ENCODE measurements at places on chromosomes 4 and X.

DNA sequence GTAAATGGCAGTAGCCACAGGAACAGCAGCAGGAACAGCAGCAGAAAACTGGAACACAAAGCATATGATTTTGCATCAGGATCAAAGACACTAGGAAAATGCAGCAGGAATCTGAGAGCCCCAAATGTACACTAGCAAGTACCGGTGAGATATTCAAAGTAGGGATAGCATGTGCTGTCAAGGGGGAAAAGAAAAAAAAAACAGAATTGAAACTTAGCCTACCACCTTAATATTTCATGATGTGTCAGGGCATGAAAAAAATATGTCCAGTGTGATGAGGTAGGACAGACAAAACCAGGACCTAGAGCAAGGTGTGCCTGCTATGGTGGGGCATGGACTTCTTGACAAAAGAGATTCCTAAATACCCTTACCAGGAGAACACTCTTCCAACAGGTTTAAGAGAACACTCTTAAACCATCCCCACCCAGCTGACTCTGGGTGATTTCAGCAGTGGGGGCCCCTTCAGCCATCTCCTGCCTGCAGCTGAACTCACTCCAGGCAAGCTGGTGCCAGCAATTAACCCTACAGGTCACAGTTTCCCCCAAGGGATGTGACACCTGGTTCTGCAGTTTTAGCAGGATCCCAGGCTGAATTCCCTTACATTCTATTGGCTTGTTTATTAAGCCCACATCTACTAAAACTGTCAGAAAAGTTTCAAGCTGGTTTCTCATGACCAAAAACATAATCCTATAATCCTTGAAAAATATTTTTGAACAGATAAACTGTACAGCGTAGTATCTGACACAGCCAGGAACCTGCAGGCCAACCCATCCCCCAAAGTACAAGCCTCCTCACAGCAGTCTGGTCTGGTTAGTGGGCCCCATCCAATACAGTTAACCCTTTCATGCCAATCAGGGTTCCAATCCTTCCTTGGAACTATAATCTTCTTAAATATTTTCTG lies 62.9 kb upstream of the FMR1 start:
- H3K27me3 ChIP-seq, result no peaks in the 10 kb centered on the region
- peaks cover 18% of the 10 kb centered on the region for H3K4me1 ChIP-seq
- H3K36me3 ChIP-seq, result no peaks in the 10 kb centered on the region
- H3K27ac ChIP-seq, result no peak overlapping the region

DNA sequence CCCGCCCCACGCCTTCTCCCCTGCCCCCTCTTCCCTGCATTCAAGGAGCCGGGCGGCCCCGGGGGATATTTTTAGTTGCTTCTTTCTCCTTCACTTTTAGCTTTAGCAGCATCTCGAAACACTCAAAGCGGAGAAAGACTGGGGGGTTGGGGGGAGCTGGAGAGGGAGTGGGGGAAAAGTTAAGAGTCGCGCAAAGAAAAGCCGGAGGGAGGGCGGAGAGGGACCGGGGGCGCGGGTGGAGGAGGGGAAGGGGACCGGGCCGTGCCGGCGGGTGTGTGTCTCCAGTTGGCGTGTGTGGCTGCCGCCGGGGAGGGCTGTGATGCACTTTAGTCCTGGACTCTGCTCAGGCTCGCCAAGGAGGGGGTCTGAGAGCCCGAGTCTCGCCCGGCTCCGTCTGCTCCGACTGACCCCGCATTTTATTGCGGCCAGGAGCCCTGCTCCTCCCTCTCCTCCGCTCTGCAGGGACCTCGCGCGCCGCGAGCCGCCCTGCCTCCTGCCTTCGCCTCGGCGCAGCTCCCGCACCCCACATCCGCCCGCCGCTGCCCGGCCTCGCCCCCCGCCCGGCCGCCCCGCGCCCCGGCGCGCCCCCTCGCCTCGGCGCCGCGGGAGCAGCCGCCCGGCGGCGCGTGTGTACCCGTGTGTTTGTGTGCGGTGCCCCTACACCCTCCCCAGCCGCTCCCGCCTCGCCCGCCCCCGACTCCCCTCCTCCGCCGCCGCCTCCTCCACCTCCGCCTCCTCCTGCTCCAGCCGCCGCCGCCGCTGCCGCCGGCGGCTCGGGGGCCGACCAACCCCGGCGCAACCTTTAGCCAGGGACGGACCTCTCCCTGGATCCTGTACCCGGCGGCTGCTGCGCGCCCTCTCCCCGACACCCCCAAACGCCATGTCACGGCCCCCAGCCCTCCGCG lies 1.4 kb downstream of the ZNF827 start:
- DNase-seq, result peak; percentile 70
- H3K4me3 ChIP-seq, result peak overlapping the region; percentile 96
- no peaks in the 10 kb centered on the region for H3K36me3 ChIP-seq
- H3K27me3 ChIP-seq, result no peaks in the 10 kb centered on the region
- H3K4me1 ChIP-seq, result peaks cover 9% of the 10 kb centered on the region

GRCh38 chrX:49184294-49185281 lies 1.6 kb downstream of the PRICKLE3 start:
- H3K36me3 ChIP-seq, result no peaks in the 10 kb centered on the region
- no peak overlapping the region for H3K27ac ChIP-seq
- H3K27me3 ChIP-seq, result no peaks in the 10 kb centered on the region
- H3K4me3 ChIP-seq, result no peak overlapping the region
- H3K4me1 ChIP-seq, result no peaks in the 10 kb centered on the region

- H3K4me1 ChIP-seq, result no peaks in the 10 kb centered on the region
- no peak overlapping the region for H3K4me3 ChIP-seq
- H3K36me3 ChIP-seq, result no peaks in the 10 kb centered on the region
- no peak overlapping the region for H3K27ac ChIP-seq
These were observed 98.5 kb downstream of the CENPC start for GRCh38 chr4:67446811-67447210.

GRCh38 chr4:158860856-158861255 lies 92.0 kb downstream of the FNIP2 start:
- DNase-seq, result no peak
- H3K4me1 ChIP-seq, result no peaks in the 10 kb centered on the region
- H3K36me3 ChIP-seq, result no peaks in the 10 kb centered on the region
- no peaks in the 10 kb centered on the region for H3K27me3 ChIP-seq
- H3K4me3 ChIP-seq, result no peak overlapping the region
- no peak overlapping the region for H3K27ac ChIP-seq

- no peak overlapping the region for H3K4me3 ChIP-seq
- no peak for DNase-seq
- no peaks in the 10 kb centered on the region for H3K4me1 ChIP-seq
- no peaks in the 10 kb centered on the region for H3K27me3 ChIP-seq
These were observed 42.1 kb downstream of the HS6ST2 start for GRCh38 chrX:132916349-132916748.

DNA sequence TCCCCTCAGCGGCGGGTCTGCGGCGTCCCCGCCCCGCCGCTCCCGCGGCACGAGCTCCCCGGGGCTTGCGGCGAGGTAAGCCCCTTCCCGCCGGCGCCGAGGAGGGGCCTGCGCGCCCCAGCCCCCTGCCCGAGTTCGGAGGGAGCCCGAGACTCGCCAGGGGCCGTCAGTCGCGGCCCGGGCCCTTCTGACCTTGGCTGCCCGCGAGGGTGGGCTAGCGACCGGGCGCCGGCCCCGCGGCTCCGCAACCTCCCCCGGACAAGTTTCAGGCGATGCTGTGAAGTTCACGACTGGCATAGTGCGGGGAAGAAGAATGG lies 554 bp downstream of the CDKL5 start:
- no peaks in the 10 kb centered on the region for H3K36me3 ChIP-seq
- H3K4me3 ChIP-seq, result peak overlapping the region; percentile 91
- H3K4me1 ChIP-seq, result no peaks in the 10 kb centered on the region

GRCh38 chrX:10098270-10098713 lies 58.5 kb upstream of the CLCN4 start:
- H3K4me3 ChIP-seq, result no peak overlapping the region
- H3K36me3 ChIP-seq, result no peaks in the 10 kb centered on the region
- H3K27me3 ChIP-seq, result no peaks in the 10 kb centered on the region

DNA sequence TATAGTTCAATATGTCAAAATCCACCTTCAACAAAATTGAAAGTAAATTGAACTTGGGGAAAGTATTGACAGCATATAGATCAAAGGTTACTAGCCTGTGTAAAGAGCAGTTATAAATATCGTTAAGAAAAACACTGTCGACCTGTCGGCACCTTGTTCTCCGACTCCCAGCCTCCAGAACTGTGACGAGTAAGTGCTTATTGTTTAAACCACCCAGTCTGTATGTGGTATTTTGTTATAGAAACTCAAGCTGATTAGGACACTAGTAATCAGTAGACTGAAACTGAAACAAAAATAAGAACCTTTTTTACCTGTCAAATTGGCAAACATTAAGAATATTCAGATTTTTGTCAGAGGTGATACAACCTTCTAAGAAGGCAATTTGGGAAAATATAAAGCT lies 17.0 kb downstream of the HTT start:
- H3K27me3 ChIP-seq, result no peaks in the 10 kb centered on the region
- H3K4me3 ChIP-seq, result no peak overlapping the region
- H3K27ac ChIP-seq, result no peak overlapping the region
- H3K4me1 ChIP-seq, result no peaks in the 10 kb centered on the region
- peaks cover 62% of the 10 kb centered on the region for H3K36me3 ChIP-seq

DNA sequence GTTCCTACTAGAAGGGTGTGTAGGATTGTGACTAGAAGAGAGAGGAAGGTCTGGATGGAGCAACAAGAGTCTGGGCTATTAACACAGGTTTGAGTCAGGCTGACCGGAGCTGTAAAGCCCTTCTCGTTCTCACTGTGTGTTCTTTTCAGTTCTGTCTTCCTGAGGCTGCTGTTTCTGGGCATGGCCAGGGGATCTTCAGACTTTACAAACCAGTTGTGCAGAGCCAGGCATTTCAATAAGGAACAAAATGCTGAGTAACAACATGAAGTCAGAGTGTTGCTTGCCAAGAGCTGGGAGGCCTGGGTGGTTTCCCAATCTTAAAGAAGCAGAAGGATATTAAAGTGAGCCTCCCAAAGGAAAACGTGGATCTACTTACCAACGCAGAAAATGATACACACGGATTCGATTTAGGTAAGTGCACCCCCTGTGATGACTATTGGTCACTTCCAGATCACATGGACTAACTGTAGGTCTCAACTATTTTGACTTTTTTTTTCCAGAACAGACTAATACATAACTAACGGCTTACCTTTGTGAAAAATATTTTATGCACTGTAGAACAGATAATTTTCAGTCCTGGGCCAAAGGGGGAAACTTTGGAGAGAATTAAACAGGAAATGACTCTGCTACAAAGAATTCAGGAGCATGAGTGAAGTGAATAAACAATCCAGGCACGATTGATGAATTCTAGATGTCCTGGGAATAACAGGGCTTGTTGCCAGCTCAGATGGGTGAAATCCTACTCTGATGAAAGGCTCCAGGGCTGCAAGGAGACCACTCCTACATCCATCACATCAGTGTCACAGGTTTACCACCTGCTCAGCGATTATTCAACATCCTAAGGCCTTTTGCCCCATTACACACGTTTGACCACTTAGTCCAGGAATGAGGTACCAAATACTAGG lies 94.5 kb downstream of the ANXA3 start:
- no peak overlapping the region for H3K27ac ChIP-seq
- no peak for DNase-seq
- peaks cover 8% of the 10 kb centered on the region for H3K4me1 ChIP-seq
- H3K4me3 ChIP-seq, result peak overlapping the region; percentile 16

DNA sequence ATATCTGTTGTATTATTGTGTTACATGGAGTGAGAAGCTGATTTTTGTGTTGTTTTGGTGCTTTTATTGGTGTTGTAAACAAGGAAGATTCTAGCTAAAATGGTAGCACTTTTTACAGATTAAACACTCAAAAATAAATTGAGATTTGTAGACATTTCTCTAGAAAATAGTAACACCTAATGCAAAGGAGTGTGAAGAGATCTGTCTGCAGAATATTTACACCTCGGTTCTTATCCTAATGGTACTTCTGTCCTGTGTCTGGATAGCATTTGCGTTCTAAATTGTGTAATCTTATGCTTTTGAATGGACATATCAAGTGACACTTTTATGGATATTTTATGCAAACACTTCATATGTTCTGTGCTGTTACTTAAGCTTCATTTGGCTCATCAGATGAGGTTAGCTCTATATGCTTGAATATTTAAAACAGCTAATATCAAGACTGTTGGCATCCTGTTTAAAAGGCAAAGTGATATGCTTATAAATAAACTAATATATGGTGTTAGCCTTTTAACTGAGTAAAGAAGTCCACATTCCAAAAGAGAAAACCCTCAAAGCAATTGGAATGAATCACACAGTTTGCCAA lies 6.0 kb downstream of the PCDH7 start:
- H3K4me3 ChIP-seq, result peak overlapping the region; percentile 82
- H3K36me3 ChIP-seq, result peaks cover 94% of the 10 kb centered on the region
- H3K4me1 ChIP-seq, result peaks cover 3% of the 10 kb centered on the region
- no peak for DNase-seq
- no peaks in the 10 kb centered on the region for H3K27me3 ChIP-seq

GRCh38 chr4:13169731-13170525 lies 314.2 kb downstream of the RAB28 start:
- H3K4me1 ChIP-seq, result peaks cover 9% of the 10 kb centered on the region
- no peaks in the 10 kb centered on the region for H3K36me3 ChIP-seq
- H3K4me3 ChIP-seq, result no peak overlapping the region
- DNase-seq, result peak; percentile 72
- H3K27ac ChIP-seq, result peak overlapping the region; percentile 8
- no peaks in the 10 kb centered on the region for H3K27me3 ChIP-seq

- DNase-seq, result no peak
- no peak overlapping the region for H3K27ac ChIP-seq
- no peaks in the 10 kb centered on the region for H3K36me3 ChIP-seq
- no peak overlapping the region for H3K4me3 ChIP-seq
These were observed 11.1 kb upstream of the GPM6A start for GRCh38 chr4:175823015-175823742.

DNA sequence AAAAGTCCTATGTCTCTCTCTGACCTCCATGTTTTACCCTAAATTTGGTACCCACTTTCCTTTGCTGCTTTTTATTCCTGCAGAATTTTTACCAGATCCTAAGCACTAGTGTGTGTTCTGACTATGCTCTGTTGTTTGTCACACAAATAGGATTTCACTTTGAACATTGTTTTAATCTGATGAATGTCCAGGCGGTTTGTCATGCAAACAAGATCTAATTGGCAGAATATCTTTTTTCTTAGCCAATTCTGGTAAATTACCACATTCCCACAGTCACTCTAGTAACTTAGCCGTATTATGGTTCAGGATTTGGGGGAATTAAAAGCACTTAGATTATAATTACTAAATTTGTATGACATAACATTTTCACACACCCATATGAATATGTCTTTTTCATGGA lies 557.2 kb upstream of the BOD1L1 start:
- DNase-seq, result no peak
- H3K4me1 ChIP-seq, result no peaks in the 10 kb centered on the region
- no peak overlapping the region for H3K27ac ChIP-seq
- H3K4me3 ChIP-seq, result no peak overlapping the region

DNA sequence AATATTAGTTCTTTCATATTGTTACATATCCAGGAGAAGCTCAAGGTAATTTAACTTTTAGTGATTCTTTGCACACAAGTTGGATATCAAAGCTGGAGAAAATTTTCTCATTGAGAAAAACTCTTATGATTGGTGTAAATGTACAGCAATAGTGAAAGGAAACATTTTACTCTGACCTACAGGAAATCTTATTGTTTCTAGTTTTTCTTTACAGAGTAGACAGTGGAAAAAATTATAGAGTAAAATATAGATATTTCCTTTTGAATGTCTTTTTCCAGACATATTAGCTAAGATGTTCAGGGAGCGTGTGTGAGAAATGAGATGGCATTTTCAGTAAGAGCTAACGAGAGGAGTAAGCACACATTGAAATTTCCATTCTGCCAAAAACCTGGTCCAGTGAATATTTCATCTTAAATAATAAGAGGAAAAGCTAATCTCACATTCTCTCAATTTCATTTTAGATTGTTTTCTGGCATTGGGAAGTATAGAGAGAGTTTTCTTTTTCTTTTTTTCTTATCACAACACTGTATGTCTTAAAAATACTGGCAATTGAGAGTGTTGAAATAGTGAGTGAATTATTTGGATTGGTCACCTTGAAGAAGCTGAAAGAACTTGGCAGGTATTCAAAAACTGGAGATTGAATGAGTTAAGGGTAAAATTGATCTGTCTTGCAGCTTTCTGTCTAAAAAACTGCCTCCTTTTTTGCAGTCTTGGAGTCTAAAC lies 15.6 kb upstream of the ATP8A1 start:
- H3K4me3 ChIP-seq, result no peak overlapping the region
- H3K4me1 ChIP-seq, result no peaks in the 10 kb centered on the region
- no peaks in the 10 kb centered on the region for H3K27me3 ChIP-seq
- H3K27ac ChIP-seq, result no peak overlapping the region
